ENCODE measurements at places on chromosomes 6 and 20.

DNA sequence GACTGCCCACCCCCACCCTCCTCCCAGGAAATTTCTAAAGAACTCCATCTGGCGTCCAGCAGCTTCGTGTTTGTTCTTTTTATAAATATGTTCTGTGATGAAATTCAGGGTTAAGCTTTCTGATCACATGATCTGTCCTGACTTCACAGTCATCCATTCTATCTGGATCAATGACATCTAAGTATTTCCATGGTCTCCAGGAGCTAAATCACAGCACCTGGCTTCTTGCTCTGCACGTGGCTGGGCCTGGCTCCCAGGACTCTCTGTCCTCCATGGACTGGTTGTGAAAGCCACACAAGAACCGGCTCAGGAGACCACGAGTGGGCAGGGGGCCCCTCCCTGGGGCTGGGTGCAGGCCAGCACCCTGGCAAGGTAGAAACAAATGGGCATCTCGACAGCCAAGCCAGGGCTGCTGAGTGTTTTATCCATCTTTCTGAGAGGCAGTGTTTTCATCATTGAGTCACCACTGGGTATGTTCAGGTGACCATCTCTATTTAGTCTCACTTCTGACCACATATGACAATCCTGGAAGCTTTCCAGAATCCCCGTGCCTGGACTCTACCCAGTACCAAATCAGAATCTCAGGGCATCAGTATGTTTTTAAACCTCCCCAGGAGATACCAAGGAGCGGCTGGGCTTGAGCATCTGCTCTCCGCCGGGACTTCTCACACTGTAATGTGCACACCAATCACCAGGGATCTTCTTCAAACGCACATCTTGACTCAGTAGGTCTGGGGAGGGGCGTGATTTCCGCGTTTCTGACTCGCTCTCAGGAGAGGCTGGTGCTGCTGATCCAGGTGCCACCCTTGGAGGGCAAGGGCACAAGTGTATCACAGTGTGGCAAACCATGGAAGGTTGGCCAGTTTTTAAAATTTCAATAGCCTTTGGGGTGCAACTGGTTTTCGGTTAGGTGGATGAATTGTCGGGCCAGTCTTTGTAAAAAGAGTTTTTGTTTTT is 31.6 kb upstream of the PXDC1 start:
- DNase-seq: no peak
- H3K27me3 ChIP-seq: no peaks in the 10 kb centered on the region
- no peaks in the 10 kb centered on the region for H3K4me1 ChIP-seq
- H3K36me3 ChIP-seq: no peaks in the 10 kb centered on the region
- H3K27ac ChIP-seq: no peak overlapping the region

- peak overlapping the region; percentile 48 for H3K27ac ChIP-seq
- DNase-seq: peak; percentile 48
- H3K27me3 ChIP-seq: no peaks in the 10 kb centered on the region
- H3K4me3 ChIP-seq: peak overlapping the region; percentile 39
Measured at GRCh38 chr6:22828179-22829062, 259.1 kb downstream of the HDGFL1 start.

DNA sequence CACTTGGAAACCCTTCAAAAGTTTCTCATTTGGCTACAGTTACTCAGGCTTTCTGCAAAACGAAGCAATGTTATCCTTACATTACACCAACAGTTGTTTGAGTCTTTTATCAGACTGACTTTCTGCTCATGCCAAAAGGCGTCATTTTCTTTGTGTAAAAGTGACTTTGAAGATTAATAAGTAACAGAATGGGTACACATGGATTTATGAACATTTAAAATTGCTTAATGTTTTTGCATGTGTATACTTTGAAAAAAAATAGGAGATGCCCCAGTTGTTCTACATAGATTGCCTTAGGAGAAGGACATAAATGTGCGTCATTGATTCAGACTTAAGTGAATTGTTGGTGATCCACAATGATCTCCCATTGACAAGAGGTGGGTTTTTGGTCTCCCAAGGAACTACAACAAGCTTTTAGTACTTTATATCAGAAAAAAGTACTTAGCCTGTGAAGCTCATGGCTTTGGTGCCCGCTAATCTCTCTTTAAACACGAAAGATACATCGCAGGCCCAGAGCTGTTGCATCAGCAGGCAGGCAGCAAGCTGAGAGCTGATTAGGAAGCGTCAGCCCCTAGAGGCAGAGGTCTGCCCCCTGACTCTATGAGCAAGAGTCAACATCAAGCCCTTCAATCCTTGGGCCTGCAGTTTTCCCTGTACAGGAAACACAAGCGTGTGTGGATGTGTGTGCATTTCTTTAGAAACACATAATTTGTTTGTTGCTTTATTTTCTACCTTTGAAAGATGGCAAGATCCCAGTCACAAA is 45.9 kb downstream of the SLC22A3 start:
- no peak for DNase-seq
- H3K27me3 ChIP-seq: no peaks in the 10 kb centered on the region
- H3K27ac ChIP-seq: no peak overlapping the region
- H3K36me3 ChIP-seq: no peaks in the 10 kb centered on the region
- no peak overlapping the region for H3K4me3 ChIP-seq
- H3K4me1 ChIP-seq: peaks cover 3% of the 10 kb centered on the region

DNA sequence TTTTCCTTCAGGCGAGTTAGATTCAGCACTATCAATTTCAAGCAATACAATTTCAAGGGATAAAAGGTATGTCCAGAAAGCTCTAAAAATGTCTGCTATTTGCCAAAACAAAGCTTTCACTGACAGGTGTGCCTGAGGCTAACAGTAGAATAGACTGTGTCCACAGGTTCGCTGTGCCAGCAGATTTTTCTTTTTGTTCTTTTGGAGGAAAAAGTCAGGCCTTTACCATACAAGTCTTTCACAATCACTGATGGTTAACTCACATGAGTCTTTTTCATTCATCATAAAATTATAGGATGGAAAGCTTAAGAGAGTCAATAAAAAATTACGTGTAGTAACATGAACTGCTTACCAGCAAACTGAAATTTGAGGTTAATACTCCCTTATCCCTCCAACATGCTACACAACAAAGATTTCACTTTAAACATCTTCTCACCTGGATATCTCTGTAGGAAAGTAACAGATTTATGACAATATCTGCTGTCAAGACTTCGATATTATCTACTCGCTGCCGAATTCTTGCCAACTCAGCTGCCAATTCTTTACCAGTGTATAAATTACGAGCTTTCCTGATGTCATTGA is 95.4 kb downstream of the MAP3K5 start:
- H3K27me3 ChIP-seq: no peaks in the 10 kb centered on the region
- DNase-seq: no peak
- peaks cover 97% of the 10 kb centered on the region for H3K4me1 ChIP-seq
- no peaks in the 10 kb centered on the region for H3K36me3 ChIP-seq
- peak overlapping the region; percentile 3 for H3K27ac ChIP-seq

DNA sequence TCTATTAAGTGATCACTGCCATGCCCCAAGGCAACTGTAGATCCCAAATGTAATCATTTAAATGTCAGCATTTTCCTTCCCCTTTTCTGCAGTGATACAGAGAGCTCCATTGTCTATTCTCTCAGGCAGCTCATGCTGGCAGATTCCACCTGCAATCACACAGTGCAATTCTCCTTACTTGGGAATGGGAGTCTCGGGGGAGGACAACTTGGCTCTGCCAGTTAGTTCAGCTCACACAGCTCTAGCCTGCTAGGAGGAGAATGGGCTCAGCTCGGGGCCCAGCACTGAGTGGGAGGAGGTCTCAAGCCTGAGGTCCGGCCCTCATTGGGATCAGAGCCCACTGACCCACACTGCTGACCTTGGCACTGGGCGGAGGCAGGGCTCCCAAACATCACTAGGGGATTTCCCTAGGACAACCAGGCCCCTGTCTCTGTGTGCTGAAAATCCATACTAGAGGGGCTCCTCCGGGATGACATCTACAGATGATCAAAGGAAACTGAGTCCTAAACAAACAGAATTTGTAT is 109.2 kb upstream of the ASF1A start:
- no peaks in the 10 kb centered on the region for H3K27me3 ChIP-seq
- no peak overlapping the region for H3K27ac ChIP-seq
- H3K4me3 ChIP-seq: no peak overlapping the region
- H3K36me3 ChIP-seq: no peaks in the 10 kb centered on the region
- no peak for DNase-seq
- H3K4me1 ChIP-seq: no peaks in the 10 kb centered on the region

All from adrenal gland (tissue), 19 donors.